KG1 (cell line): ENCODE measurements at places on chromosomes 7 and 10.

DNA sequence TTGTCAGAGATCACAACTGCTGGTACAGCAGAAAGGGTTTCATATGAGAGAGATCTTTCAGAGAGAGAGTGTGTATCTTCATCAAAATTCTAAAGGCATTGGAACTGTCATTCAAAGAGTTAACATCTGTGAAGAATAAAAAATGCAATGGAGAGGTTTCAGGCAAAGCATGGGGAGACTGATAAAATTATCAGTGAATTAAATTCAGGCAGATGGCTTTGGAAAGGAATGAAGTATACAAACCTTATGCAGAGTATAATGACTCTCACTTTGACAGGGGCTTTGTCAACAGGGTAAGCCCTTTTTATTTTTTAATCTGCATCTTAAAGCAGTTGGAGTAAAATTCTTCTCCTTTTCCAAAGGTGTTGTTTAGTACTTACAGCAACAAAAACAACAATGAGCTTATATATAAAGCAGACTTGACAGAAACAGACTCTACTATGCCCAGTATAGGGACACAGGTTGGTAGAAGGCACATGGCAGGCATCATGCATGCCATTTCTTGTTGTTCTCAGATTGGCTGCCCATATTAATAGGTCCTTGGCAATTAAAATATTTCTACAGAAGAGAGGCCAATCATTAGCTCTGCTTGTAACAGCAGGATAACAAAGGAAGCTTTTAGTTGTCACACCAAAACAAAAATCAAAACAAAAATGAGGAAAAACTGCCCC, 54.9 kb upstream of the NXPH1 start:
- no peak for DNase-seq

DNA sequence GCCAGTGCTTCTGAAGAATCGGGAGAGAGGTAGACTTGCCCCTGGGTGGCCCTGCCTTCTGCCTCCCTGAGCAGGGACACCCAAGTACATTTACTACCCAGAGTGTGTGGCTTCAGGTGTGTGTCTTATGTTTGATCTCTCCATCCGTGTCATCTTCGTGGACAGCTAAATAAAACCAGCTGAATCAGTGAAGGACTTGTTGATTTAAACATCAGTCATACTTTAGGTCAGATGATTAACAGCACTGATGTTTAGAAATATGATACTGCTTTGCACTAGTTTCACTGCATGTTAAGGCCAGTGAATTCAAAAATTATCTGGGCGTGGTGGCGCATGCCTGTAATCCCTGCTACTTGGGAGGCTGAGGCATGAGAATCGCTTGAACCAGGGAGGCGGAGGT, 4.0 kb downstream of the MTG1 start:
- no peak for DNase-seq

- DNase-seq: no peak
Observed at GRCh38 chr10:49115015-49115795, at the start of gene VSTM4. Gene VSTM4, minus strand, starts transcription at chr10:49115522. Its CDS starts 37 bp downstream, at chr10:49115485.

- no peak for DNase-seq
Observed at GRCh38 chr10:36351159-36351558, 709.1 kb upstream of the FZD8 start.

DNA sequence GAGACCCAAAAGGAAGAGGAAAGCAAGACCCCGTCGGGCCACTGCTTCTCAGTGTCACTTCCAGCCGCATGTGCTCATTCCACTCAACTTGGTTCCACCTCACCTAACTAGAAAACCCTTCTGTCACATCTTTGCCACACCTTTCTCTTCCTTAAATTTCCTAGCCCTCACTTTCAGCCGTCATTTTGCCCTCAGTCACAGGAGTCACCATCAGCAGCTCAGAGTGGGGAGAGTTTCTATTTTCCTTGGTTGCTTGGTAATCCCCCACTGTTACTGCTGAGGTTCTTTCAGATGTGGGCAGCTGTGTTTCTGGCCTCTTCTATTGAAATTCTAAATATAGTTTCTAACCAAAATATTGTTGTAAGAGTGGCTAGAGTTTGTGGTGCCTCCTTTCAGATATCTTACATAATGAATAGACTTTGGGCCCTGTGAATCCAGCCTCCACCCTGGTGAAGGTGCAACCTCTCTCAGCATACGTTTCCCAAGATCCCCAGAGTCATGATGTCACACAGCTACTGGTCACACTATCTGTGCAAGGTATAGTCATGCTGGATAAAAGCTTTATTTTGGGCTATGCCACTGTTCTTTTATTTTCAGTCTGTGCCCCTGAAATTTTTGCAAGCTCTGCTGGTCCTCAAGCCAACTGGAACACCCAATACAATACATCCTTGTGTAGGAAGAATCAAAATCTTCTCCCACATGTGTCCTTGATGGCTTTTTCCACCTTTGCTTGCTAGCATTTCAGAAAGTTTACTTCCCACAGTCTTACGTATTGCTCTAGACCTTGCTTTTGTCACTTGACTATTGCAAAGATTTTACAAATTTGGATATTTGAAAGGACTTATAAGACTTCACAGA, 9.2 kb downstream of the AGBL3 start:
- DNase-seq: no peak

- no peak for DNase-seq
Observed at GRCh38 chr10:17247210-17247609, 19.2 kb downstream of the VIM start.

- no peak for DNase-seq
Observed at GRCh38 chr7:30688718-30689221, 6.5 kb upstream of the CRHR2 start.

- DNase-seq: no peak
Observed at GRCh38 chr10:113326160-113327111, 226.4 kb upstream of the HABP2 start.

DNA sequence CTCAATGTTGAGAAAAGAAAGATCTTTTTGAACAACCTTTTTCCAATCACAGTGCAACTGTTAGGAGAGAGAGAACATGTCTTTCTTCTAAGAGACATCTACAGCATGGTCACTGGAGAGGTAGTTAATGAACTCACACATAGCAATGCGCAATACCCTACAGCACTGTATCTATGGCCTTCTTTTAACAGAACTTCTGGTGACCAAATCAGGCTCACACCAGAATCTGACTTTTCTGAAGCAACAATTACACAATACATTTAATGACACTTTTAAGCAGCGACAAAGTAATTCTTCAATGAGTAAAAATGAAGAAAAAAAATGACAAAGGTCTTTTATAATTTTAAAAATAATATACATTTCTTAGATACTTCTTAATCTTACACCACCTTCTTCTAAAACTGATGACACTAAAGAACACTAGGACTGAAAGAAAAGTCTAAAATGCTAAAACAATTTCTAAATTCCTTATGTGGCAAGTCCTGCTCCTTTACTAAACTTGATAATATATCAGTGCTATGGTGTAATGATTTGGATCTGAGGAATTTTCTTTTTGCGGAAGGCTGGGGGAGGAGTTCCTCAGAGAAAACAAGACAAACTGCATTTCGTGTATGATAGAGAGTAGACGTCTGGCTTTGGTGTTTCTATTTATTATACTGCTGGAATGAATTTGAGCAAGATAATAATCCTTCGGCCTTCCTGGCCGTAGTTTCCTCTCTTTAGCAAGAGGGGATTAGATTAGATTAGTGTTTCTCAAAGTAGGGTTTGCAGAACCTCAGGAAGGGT, 166.3 kb downstream of the ZNF438 start:
- no peak for DNase-seq

GRCh38 chr7:25894902-25895791, 256.9 kb upstream of the NFE2L3 start:
- DNase-seq: peak; percentile 27

GRCh38 chr7:47455872-47456185, 126.1 kb downstream of the TNS3 start:
- DNase-seq: no peak

DNA sequence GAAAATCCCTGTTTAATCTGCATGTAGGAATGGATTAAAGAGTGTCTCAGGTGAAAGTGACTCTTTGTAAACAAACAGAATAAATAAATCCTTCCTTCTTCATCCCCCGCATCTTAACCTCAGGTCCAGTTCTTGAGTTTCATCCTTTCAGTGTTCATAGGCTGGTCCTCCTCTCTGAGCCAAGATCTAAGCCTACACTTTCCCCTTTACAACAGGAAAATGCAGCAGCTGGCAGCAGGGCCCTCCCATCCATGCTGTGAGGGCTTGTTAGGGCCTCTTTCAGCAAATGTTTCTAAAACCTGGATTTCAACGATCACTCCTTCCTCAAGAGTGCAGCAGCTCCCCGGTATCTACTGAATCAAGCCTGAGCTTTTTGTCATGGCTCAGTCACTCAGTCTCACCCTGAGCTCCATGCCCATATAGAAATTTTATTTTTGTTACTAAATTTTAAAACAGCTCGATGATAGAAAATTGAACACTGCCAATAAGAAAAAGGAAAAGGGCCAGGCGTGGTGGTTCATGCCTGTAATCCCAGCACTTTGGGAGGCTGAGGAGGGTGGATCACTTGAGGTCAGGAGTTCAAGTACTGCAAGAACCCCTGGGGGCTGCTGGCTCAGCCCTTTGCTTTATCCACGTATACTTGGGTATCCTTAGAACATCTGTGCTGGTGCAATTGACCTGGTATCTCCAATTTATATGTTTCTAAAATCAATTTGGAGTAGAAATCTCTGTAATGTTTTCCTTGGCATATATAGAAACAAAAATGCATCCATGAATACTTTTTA, 15.6 kb downstream of the BLNK start:
- no peak for DNase-seq

- DNase-seq: no peak
Observed at GRCh38 chr7:27193335-27194001, 6.4 kb downstream of the HOXA13 start.

GRCh38 chr10:120641695-120642094, 184.7 kb downstream of the PLPP4 start:
- DNase-seq: no peak

- no peak for DNase-seq
Observed at GRCh38 chr7:37393476-37393875, 55.2 kb downstream of the ELMO1 start.

DNA sequence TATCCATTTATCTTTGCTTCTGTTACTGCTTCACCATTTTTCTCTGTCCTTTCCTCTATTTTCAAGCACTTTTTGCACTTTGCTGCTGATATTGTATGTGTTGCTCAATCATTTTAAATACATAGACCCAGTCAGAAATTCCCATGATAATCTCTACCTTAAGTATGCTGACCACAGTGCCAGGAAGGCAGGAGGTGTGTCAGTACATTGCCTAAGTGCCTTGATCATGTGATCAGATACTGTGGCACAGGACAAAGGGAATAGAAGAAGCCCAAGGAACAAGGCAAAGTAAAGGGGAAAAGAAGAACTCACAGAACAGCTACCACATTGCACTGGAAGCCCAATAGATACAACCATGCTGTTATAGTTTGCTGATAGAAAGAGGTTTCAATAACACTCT, 53.7 kb upstream of the CD36 start:
- no peak for DNase-seq

- no peak for DNase-seq
Observed at GRCh38 chr7:55308186-55308929, 56.8 kb upstream of the LANCL2 start.

- DNase-seq: no peak
Observed at GRCh38 chr7:21159506-21159905, 268.4 kb upstream of the SP4 start.

DNA sequence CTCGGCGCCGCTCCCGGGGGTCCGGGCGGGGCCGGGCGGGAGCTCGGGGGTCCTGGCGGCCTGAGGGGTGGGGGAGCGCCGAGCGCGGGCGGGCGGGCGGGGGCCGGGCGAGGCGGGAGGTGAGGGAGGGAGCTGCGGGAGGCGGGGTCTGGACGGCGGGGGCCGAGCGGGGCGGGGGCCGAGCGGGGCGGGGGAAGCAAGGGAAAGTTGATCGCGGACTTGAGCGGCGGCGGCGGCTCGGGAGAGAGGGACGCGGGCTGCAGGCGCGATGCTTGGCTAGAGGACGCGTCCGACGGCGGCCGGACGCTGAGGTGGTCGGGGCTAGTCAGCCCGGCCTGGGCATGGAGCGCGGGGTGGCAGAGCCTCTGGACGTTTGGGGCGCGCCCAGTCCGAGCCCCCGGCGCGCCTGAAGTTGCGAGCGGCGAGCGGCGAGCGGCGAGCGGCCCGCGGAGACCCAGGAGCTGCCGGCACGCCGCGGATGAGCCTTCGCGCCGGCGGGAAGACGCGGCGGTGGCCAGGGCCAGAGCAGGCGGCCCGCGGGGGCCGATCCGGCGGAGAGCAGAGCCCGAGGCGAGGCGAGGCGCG, at the start of gene CDH23:
TSS of gene CDH23 (plus strand) at position 210 of the 585 bp plus-strand sequence. CDS start 42,912 bp downstream, outside the sequence.
- DNase-seq: no peak

- no peak for DNase-seq
Observed at GRCh38 chr7:74032191-74032490, 4.2 kb downstream of the ELN start.

GRCh38 chr7:128809363-128809762, 17.6 kb downstream of the CCDC136 start:
- DNase-seq: no peak

DNA sequence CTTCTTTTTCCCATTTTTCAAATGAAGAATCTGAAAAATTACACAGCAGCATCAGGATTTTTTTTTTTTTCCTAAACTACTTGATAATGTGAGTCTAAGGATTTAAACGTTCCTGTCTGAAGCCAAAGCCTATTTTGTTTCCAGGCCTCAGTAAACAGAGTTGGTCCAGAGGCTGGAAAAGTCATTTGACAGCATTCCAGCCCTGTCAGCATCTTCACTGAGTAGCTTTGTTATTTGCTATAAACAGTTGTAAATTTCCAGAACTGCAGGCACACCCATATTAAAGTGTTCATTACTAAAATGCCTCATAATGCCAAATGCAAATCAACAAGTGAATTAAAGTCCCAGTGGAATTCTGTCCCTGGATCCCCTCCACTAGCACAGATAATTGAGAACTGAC, 35.5 kb upstream of the KMT2E start:
- DNase-seq: no peak

DNA sequence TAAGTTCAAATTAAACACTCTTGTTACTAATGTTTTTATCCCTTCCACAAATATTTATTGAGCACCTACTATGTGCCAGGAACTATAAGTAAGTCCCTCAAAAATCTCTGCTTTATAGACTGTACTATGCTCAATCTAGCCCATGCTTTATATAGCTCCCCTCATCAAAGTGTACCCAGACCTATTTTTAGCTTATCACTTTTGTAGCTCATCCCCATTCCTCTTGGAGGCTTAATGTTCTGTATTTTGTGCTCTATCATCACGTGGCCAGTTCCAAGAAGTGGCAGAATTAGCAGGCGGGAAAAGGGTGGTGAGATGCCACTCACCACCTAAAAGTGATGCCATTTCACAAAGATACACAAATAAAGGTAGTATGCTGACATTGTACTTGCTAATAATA, 138.1 kb upstream of the BET1 start:
- DNase-seq: no peak

DNA sequence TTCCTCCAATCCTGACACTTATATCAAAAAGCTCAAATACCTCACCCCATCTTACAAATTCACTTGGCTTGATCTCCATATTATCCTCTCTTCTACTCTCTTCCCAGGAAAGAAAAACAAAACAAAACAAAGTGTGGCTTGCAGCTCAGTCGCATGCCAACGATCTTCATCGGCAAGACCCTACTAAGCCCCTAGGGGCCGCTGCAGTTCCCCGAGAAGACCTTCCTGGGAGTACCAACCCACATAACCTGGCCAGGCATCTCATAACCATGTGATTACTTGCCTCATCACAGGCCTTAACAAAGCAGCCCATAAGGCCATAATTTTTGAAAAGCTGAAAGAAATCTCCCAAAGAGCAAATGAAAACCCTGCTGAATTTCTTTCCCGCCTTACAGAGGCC, 103.7 kb downstream of the ZNF92 start:
- no peak for DNase-seq

- DNase-seq: no peak
Observed at GRCh38 chr10:88090568-88091214, 227.3 kb downstream of the PTEN start.
